ENCODE measurements at places on chromosomes 3 and 15. TPM values are rescaled to one million over a fixed set of nuclear protein-coding genes. Genes with fewer than 3 reads are reported as not detected.

The LRRC28 gene
- total RNA-seq, result 19.8 TPM

- DNase-seq, result no peak
Observed at GRCh38 chr15:68592544-68592943, 13.8 kb downstream of the CORO2B start.

- DNase-seq, result no peak
Observed at GRCh38 chr15:30794388-30794787, 109.3 kb upstream of the FAN1 start.

The TJP1 gene
- total RNA-seq, result 122 TPM

GRCh38 chr3:54511766-54512365 lies 389.5 kb downstream of the CACNA2D3 start:
- DNase-seq, result no peak

DNA sequence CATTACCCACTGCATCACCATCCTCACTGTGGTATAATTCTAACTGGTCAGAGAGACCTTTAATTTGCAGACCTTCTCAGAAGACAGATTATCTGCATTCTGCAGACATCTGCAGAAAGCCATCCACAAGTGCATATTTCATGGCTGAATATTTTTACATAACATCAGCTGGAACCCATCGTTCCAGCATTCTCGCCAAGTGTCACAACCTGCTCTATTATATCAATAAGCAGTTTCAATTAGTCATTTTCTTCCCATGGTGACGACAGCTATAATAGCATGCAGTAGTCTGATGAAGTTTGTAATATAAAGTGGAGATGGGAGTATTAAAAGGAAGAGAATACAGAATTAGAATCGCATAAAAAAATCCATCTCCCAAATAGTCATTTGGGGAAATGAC lies 334.7 kb downstream of the FHIT start:
- DNase-seq, result no peak

GRCh38 chr3:64163019-64163754 lies 62.1 kb downstream of the PRICKLE2 start:
- DNase-seq, result no peak

DNA sequence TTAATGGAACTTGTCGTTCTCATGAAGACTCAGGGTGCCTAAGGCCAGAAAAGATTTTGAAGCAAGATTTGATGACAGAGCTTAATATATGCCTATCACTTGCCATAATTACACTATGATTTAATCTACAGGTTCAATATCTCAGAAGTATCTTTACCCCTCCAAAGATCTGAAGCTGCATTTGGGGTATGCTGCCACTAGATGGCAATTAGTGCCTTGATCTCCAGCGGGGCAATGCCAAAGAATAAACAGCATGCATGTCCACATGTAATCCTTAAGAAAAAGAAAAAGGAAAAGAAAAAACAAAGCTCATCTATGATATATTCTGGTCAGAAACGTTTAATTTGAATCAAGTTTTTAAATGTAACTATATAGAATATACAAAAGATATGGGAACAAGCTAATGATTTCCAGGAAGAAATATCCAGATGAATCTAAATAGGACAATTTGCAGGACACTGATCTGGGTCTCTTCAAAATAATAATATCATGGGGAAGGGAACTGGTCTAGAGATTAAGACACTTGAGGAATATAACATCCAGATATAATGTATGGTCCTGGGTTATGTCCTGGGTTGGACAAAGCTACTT lies 55.0 kb upstream of the SOX14 start:
- peak; percentile 1 for DNase-seq

GRCh38 chr15:40911693-40912092 lies 17.4 kb downstream of the VPS18 start:
- DNase-seq, result no peak

The ARHGEF26 gene
- 0.33 TPM for total RNA-seq

DNA sequence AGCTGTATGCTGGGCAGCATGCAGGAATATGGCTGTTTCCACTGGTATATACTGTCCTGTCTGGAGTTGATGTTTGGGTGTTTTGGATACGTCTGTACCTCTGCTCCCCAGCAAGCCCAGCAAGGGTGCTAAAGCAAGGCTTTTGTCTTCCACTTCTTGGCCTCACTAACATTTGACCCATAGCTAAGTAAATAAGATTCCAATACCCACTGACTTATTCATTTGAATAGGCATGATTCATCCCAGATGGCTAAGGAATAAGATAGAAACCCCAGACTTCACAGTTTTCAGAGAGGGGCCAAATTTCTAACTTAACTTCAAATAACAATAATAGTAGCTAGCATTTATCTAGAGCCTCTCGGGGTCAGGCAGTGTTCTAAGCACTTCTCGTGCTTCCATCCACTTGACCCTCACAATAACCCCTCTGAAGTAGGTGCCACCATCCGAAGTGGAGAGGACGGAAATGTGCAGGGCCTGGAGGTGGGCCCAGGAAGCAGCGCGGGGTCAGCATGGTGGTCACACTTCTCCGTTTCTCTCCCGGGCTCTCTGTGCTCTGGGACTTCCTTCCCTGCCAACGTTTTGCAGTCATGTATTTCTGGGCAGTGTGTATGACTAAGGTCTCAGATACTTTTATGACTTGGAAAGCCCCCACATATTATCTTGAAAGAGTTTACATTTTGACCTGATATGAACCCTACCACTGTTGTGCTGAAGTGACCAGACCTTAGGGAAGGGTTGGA lies 39.3 kb downstream of the LRRK1 start:
- peak; percentile 65 for DNase-seq

GRCh38 chr3:22377421-22377820 lies 626.4 kb upstream of the ZNF385D start:
- DNase-seq, result no peak

The THOC7 gene
- 61.8 TPM for total RNA-seq

- DNase-seq, result no peak
Observed at GRCh38 chr3:178201714-178202113, 334.5 kb upstream of the KCNMB2 start.

The GOLGA6L10 gene
- 0.65 TPM for total RNA-seq

- DNase-seq, result peak; percentile 93
Observed at GRCh38 chr15:99424978-99425656, 140.7 kb upstream of the MEF2A start.

- DNase-seq, result no peak
Observed at GRCh38 chr3:64859625-64860535, 172.1 kb upstream of the ADAMTS9 start.

The CHRNA3 gene
- not detected for total RNA-seq

DNA sequence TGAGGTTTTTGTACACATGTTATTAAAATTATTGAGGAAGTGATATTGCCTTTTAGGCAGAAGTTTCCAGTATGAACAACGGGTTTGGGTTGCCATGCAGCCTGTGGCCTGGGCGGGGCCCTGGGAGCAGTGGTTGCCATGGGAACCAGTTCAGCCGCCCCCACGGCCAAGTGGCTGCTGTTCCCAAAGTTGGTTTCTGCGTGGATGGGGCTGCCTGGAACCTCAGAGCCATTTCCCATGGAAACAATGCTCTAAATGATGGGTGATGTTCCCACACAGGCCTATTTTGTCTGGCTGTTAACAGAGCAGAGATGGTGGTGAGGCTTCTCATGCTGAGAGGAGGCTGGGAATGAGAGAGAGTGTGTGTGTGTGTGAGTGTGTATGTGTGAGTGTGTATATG lies 19.5 kb downstream of the MRAS start:
- no peak for DNase-seq

DNA sequence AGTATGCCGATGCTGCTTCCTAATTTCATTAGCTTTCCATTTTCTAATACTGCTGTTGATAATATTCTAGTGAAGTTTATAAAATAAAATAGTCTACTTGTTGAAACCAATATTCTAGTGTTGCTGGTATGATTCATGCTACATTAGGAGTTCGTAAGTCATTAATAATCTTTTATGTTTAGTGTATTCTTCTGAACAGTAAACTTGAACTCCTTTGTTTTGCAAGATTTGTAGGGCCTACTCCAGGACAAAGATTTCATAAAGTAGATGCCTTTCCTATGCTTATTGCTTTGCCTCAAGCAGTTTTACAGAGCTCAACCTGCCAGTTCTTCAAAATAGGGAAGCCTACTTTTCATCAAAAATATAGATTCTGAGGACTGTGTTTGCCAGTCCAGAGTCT lies 111.5 kb downstream of the RSRC1 start:
- DNase-seq, result no peak

- no peak for DNase-seq
Observed at GRCh38 chr3:107822308-107822707, 268.5 kb downstream of the CD47 start.

DNA sequence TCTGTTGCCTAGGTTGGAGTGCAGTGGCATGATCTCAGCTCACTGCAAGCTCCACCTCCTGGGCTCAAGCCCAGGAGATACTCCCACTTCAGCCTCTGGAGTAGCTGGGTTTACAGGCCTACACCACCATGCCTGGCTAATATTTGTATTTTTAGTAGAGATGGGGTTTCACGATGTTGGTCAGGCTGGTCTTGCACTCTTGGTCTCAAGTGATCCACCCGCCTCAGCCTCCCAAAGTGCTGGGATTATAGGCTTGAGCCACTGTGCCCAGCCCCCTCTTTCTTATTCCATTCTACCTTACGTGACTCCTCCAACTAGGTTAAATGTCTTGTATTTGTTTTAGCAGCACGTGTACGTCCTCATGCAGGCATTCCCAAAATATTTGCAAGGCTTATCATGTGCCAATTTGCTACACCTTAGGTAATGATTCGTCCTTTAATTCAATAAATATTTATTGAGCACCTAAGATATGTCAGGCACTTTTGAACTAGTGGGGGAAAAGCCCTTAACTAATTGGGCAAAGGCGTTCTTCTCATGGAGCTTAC lies 14.9 kb upstream of the MAGI1 start:
- no peak for DNase-seq

The KCNAB1 gene
- 0.17 TPM for total RNA-seq

The PLA2G4D gene
- not detected for total RNA-seq
